NCI-H1694 treated with DMSO at 0.1 percent for 48 hours (cell line): ENCODE measurements at places on chromosomes 2 and 18.

DNA sequence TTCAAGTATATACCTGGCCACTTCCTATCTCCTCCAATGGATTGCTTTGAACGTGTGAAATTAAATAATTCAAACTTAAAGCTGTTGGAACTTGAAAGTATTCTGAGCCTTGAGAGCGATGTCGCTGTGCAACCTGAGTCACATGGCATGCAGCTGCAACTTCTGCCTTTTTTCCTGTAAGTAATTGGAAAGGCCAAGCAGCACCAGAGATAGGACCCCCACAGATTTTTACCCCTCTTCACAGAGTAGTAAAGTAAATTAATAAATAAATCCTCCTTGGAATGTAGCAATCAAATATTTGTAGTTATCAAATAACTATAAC, 3.2 kb upstream of the RNF149 start:
- DNase-seq: no peak

DNA sequence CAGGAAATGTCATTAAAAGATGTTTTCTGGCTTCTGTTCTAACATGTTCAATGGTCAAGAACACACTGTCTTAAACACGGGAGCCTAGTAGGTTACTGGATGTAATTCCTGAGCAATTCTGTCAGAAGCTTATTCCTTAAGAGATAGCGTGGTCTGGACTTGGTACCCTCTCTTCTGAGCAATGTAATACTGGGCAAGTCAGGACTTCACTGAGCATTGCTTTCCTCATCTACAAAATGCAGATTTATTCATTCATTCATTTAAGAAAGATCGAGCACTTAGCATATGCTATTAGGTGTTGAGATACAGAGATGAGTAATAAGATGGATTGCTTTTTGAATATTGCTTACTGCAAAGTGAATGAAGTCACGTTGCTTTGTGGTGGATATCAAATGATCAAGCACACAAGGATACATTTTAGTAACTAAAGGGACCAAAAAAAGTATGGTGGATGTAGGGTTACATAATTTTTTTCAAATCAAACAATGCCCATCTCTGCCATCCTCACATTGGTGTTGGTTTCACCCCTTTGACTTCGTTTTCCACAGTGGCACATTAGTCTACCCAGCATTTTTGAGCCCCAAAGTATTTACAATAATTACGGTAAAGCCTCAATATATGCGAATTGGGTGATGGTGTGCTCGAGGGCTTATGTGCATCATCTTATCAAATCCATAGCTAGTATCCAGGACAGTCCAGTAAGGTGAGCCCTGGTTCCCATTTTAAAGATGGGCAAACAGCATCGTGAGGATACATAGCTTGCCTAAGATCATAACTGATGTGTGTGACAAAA, 65.3 kb downstream of the ZC3H6 start:
- no peak for DNase-seq

- DNase-seq: no peak
Measured at GRCh38 chr18:23835091-23835490, 145.8 kb downstream of the LAMA3 start.

DNA sequence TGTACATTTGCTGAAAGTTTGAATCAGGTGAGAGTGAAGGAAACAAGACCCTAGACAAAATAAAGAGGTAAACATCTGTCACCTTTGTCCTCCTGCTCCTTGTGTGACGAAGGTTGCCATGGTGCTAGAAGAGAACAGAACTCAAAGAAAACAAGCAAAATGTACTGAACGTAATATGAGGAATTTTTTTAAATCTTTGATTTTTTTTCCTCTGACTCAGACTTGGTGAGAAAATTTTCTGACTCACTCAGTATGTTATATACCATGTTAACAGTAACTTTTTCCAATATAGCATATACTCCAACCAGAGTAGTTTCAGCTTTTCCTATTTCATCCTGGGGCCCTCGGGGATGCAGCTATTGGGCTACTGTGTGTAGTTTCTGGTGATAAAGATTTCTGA, 2114.6 kb upstream of the PIK3C3 start:
- DNase-seq: no peak

GRCh38 chr2:237875256-237876060, 16.0 kb downstream of the RAMP1 start:
- no peak for DNase-seq

DNA sequence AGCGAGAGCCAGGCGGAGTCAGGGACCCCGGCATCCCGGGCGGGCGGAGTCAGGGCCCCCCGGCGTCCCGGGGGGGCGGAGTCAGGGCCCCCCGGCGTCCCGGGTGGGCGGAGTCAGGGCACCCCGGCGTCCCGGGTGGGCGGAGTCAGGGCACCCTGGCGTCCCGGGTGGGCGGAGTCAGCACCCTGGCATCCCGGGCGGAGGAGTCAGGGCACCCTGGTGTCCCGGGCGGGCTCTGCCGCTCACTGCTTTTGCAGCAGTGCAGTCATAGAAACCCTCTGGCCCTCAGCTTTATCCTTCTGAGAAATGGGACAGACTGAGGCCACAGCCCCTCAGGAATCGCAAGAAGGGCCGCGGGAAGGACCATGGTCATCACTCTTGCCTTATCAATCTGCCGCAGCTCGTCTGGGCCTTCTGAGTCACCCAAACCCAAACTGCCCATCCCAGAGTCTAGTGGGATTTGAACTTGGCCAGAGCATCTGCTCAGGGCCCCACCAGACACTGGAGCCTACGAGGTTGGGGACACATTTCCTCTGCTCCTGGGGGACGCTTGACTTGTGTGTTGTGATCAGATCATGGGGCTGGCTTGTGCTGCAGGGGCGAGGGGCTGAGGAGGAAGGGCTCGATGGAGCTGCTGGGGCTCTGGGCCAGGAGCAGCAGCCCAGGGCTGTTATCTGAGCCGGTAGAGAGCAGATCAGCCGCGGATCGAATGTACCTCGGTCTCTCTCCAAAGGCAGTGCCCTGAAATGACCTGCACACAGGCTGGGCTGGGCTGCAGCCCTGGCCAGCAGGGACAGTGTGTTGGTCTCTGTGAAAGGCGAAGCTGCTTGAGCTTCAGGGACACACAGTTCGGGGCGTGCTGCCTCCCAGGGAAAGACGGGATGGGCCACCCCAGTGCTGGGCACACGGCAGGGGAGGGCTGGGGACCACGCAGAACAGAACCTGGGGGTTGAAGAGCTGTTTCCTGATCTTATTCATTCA, 290.1 kb upstream of the HDAC4 start:
- DNase-seq: no peak

- no peak for DNase-seq
Measured at GRCh38 chr18:26356045-26356785, 130.0 kb downstream of the TAF4B start.

DNA sequence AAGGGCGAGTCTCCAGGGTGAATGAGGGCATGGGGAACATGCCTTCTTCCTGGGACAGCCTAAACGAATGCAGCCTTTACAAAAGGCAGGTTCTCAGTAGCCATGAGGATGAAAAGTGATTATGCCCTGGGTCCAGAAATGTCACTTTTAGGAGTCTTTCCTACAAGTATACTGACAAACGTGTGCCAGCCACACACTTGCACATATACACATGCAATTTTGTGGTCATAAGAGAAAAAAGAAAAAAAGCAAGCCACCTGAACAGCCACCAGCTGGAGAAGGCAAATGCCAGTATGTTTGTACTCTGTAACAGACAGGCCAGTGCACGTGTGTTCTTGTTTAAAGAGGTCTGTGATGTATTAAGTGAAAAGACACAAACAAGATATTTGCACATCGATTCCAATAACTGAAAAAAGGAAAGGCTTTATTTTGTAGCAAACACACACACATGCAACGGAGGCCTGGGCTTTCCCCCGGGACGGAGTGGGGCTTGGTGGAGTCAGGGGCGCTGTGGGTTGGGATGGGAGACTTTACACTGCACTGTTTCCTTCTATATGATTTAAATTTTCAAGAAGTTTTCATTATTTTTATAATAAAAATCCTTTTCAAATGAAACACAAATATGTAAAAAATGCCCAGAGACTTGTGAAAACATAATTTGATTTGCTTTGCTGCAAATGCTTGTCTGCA, 108.4 kb downstream of the FAM210A start:
- DNase-seq: no peak

GRCh38 chr2:46763861-46764260, 151.7 kb downstream of the MCFD2 start:
- DNase-seq: no peak

DNA sequence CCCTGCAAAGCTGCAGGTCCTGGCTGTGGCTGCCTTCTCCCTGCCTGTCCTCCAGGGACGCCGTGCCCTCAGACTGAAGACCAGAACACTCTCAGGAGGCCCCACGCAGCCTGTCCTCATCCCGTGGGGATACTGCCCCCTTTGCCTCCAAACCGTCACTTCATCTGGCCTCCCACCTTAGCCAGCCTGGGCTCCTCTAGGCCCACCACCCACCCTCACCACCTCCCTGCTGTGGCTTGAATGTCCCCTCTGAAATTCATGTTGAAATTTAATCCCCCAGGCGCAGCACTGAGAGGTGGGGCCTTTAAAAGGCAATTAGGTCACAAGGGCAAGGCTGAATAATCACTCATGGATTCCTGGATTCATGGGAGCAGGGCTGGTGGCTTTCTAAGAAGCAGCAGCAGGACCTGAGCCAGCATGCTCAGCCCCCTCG, 198.2 kb downstream of the SEPTIN10 start:
- no peak for DNase-seq

GRCh38 chr18:44195394-44196140, 485.1 kb upstream of the SETBP1 start:
- no peak for DNase-seq

GRCh38 chr2:27083410-27084296, 2.9 kb upstream of the KHK start:
- no peak for DNase-seq

DNA sequence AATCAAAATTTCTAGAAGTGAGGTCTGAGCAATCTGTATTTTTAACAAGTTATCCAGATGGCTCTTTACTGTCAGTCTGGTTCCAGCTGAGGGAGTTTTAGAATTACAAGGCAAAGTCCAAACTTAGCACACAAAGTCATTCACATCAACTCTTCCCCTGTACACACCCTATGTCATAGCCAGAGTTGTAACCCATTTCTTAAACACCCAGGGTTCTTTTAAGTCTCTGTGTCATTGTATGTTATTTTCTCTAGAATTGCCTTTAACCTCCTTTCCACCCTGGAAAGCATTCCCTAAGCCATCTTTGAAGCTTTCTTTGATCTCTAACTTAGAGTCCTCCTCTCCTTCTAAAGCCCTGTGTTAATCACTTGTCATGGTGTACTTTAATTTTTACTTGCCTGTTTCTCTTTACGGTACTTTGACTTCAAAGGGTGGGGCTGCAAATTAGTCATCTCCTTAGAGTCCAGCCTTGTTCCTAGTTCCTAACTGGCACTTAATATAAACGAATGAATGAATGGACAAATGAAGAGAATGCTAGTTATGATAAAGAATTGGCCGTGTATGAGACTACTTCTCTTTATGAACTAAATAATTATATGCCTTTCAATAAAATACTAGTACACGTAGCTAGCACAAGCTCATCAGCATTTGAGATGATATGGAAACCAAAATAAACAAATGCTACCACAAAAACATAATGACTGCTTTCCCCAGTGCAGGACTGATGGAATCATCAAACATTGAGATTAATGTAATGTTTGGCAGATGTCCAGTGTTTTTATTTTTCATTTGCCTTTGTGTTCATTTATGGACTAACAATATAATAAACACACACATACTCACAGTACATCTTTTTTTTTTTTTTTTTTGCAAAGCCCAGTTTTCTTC, 11.9 kb upstream of the ACTR3 start:
- no peak for DNase-seq

GRCh38 chr2:20176760-20177159, 48.2 kb downstream of the SDC1 start:
- DNase-seq: no peak

DNA sequence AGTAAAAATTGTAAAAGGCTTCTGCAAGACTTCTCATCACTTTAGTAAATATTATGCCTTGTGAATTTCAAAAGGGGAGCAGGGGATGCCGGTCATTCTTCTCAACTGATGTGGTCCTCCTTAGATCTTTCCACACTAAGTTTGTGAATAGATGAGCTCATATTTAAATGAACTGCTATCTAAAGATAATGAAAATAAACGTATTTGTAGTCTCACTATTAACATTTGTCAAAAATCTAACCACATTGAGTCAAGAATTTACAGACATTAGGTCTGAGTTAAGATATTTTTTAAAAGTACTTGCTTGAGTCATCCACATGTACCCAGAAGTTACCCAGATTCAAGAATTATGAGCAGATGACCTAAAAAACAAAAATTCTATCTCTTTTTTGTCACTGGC, 6.5 kb downstream of the PRPF40A start:
- DNase-seq: no peak

DNA sequence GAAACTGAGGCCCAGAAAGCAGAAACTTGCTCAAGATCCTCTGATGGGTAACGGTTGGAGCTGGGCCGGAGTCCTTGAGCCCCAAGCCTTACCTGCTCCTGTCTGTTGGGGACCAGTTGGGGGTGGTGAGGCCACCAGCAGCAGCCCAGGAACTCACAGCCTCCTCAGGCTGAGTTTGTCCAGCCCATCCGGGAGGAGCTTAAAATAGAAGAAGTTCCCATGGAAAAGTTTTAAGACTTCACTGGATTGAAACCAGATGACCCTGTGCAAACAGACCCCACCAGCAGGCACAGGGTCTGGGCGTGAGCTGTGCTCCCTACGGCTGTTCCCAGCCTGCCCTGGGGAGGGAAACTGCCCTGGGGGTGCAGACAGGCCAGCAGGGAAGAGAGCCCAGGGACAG, 40.6 kb upstream of the FOSL2 start:
- no peak for DNase-seq

- DNase-seq: no peak
Measured at GRCh38 chr2:99784946-99785345, 295.1 kb upstream of the REV1 start.

- no peak for DNase-seq
Measured at GRCh38 chr2:157466764-157467163, 22.9 kb upstream of the CYTIP start.

GRCh38 chr18:61898640-61899101, 5.9 kb upstream of the RNF152 start:
- DNase-seq: no peak
